Type B pancreatic cell (in vitro differentiated cells): ENCODE measurements at places on chromosomes 11 and 22. TPM values are rescaled to one million over a fixed set of nuclear protein-coding genes. Genes with fewer than 3 reads are reported as not detected.
A peak's percentile ranks its signal among the peaks of the same experiment; 100 is the strongest.

The APOBEC3H gene
- total RNA-seq, result 0.63 and 1.1 TPM in 2 replicates

DNA sequence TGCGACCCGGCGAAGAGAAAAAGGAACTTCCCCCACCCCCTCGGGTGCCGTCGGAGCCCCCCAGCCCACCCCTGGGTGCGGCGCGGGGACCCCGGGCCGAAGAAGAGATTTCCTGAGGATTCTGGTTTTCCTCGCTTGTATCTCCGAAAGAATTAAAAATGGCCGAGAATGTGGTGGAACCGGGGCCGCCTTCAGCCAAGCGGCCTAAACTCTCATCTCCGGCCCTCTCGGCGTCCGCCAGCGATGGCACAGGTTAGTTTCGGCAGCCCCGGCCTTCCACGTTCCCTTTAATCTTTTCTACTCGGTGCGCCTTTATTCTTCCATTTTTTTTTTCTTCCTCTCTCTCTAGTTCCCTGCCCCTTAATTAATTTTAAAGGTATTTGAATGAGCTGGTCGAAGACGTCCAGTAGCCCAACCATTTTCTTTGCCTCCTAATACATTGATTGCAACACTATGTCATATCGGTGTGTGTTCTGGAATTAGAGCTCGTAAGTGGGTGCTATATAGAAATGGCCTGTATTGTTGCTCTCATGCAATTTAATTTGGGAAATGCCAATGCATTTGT lies 537 bp downstream of the EP300 start:
- no peak for DNase-seq
- H3K4me3 ChIP-seq, result peak overlapping the region; percentile 98
- peaks cover 15% of the 10 kb centered on the region for H3K36me3 ChIP-seq
- H3K27me3 ChIP-seq, result no peaks in the 10 kb centered on the region
- H3K27ac ChIP-seq, result peak overlapping the region; percentile 98
- H3K4me1 ChIP-seq, result peaks cover 33% of the 10 kb centered on the region

- peaks cover 9% of the 10 kb centered on the region for H3K4me1 ChIP-seq
- no peak overlapping the region for H3K27ac ChIP-seq
- H3K36me3 ChIP-seq, result no peaks in the 10 kb centered on the region
- DNase-seq, result no peak
Observed at GRCh38 chr11:57543593-57543992, 6.2 kb downstream of the SMTNL1 start.

DNA sequence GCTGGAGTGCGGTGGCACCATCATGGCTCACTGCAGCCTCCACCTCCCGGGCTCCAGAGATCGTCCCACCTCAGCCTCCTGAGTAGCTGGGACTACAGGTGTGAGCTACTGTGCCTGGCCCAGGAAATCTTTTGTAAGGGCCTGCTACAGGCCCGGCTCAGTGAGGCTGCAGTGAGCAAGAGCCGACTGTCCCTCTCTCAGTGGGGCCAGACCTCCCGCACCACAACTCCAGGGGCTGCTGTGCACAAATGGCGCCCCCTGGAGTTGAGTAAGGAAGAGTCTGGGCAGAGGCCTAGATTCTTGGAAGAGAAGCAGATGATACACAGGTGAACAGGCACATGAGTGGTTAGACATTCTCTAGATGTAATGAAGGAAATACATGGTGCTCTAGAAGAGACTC lies 7.0 kb downstream of the SERHL2 start:
- peaks cover 12% of the 10 kb centered on the region for H3K4me1 ChIP-seq
- peak overlapping the region; percentile 80 for H3K27ac ChIP-seq
- no peak overlapping the region for H3K4me3 ChIP-seq
- DNase-seq, result no peak
- peaks cover 4% of the 10 kb centered on the region for H3K36me3 ChIP-seq

GRCh38 chr11:127157225-127157624 lies 156.7 kb upstream of the KIRREL3 start:
- no peaks in the 10 kb centered on the region for H3K36me3 ChIP-seq
- no peak for DNase-seq
- H3K27ac ChIP-seq, result no peak overlapping the region
- H3K27me3 ChIP-seq, result peaks cover 3% of the 10 kb centered on the region

DNA sequence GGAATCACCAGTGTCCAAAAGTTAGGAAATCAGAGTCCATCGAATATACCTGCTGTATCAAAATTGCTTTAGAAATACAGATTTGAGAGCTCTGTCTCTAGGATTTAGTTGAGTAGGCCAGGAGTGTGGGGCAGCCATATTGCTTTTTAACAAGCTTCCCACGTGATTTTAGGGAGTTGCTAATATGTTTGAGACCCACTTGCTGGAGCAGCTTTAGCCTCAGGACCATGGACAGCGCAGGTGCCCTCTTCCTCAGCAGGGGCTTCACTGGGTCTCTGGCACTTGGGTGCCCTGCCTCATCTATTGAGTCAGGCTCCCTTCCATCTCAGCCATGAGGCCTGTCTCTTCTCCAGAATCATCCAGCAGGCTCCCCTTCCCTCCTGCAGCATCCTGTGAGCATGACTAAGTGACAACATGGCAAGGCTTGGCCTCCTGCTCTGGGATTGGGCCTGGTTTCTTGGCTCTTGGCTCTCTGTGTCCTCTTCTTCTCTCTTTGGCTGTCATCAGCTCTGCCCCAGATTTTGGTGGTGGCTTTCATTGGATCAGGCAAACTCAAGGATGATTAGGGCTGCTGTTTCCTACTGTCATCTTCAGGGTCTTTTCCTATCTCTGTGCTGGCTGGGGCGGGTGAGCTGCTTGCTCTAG lies 70.0 kb downstream of the SGSM1 start:
- H3K4me3 ChIP-seq, result no peak overlapping the region
- H3K27me3 ChIP-seq, result no peaks in the 10 kb centered on the region
- H3K36me3 ChIP-seq, result no peaks in the 10 kb centered on the region
- DNase-seq, result no peak
- H3K4me1 ChIP-seq, result no peaks in the 10 kb centered on the region
- no peak overlapping the region for H3K27ac ChIP-seq
